ENCODE measurements at places on chromosomes 6 and 20.

DNA sequence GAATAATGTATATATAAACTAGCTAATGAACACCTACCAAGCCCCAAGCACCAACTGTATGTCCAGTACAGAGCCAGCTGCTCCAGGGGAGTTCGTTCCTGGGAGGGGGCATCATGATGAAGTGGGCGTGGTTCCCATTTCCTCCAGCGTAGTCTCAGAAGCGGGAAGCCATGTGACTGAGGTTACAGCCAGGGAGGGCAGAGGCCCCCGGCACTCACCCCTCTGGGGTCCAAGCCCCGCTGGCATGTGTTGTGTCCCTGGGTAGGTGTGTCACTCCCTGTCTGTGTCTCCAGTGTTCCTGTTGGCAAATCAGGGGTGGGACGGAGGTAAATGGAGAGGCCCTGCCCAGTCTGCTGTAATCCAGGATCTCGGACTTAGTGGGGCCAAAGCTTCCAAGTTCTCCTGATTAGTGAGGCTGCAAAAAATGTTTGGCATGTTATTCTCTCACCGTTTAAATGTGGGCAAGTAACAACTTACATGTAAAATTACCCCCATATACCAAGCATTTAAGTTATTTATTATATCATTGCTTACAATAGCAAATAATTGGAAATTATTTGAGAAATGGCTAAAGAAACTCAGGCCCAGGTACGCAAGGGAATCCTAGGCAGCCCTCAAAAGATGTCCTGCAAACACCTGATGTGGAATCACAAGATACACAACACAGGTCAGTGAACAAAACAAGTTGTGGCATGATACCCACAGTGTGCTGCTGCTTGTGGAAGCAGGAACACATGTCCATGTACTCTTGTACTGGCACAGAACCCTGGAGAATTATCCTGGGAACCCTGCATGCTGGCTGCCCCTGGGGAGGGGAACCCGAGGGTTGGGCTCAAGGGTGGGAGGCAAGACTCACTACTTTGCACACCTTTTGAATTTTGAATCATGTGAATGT is 22.2 kb downstream of the FAM110A start:
- no peak for DNase-seq

DNA sequence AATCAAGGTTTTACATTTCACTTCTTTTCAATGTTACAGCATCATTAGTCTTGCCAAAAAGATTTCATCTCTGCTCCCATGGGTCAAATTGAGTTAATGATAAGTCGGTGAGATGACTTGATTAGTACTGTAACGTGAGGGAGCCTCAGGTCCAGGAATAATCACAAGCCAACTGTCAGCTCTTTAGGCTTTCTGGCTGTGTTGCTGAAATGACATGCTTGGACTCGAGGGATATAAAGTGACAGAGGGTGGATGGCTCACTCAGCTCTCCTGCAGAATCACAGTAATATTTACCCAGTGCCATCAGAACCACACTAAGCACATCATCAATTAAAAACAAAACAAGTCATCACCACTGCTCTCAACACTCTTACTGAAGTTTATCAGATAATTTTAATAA is 196.2 kb upstream of the THEMIS start:
- DNase-seq, result no peak

- DNase-seq, result no peak
Observed at GRCh38 chr6:95819939-95820338, 195.8 kb upstream of the FUT9 start.

DNA sequence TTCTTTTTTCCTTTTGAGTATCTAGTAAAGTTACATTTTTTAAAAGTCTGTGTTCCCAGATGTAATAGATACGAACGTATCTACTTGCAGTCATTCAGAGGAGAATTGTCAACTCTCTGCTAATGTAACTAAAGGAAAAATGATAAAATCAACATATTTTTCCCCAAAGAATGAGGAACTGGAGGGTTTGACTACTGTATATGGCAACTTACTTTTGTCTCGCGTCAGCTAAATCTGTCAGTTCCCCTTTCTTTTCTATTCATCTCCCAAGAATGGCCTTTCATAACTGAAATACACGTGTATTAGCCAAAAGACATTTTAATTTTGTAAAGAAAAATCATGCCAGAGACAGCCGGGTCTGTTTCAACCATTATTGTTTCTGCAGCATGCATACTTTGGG is 5.4 kb downstream of the EYA2 start:
- no peak for DNase-seq

- no peak for DNase-seq
Observed at GRCh38 chr20:58155148-58155925, 73.1 kb downstream of the ANKRD60 start.

- DNase-seq, result no peak
Observed at GRCh38 chr20:47361057-47361915, 4.8 kb upstream of the ZMYND8 start.

- no peak for DNase-seq
Observed at GRCh38 chr20:37946946-37947345, 44.0 kb downstream of the VSTM2L start.

DNA sequence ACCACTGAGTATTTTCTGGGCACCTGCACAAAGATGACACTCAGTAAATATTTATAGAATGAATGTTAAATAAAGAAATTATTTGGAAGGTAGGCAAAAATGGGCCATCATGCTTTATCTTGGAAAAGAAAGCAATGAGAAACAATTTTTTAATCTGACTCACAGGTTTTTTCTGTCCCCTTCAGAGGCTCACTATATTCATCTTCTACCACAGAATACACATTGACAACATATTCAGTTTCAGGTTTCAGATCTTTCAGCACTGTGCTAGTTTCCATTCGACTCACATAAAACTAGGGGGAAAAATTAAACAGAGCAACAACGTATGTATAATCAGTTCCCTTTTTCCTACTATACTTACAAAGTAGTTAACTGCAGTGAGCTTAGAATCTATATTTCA is 58.3 kb downstream of the COL12A1 start:
- DNase-seq, result no peak

DNA sequence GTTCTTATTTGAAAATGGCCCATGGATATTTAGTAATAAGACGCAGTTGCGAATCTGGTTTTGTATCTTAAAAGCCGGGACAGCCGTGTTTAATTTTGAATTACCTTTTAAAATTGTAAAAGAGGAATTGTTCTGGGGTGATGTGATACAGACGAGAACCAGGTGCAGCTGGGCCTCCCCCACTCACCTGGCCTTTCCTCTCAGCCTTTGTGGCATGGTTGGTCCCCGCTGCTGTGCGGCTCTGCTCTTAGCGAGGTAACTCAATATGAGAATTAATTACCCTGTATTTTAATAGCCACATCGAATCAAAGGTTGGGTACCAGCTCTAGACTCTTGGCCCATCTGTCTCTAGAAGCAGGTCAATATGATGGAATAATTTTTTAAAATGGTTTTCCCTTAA is 56.5 kb upstream of the DACT2 start:
- DNase-seq, result no peak

DNA sequence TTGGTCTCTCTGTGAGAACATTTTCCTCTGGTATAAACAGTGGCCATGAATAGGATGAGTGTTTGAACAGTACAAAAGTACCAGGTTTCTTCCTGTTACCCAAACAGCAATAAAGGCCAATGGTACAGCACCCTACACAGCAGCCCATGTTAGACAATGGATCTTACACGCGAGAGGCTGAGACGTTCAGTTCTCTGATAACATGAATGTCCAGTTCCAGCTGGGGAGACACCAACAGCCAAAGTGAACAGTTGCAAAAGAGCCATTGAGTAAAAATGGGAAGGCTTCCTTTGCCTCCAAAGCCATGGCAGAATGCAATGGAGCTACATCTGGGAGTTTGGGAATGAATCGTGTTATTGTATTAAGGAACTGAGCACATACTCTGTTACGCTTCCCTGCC is 246.8 kb upstream of the SGK1 start:
- DNase-seq, result no peak

DNA sequence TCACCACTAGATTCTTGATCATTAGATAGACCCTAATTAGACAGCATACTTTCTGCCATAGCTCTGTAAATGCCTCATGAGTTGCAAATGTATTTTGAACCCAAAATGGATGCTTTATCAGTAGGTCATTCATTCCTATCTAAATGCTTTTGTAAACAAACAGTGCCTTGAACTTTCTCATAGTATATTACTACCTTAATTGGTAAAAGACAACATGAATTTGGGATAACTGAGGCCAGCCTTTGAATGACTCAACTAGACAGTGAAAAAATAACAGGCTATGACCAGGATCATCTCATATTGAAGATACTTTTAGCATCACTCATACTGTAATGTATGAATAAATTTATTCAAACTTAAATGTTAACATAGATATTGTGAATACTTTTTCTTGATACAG is 37.0 kb upstream of the PRL start:
- no peak for DNase-seq

- peak; percentile 18 for DNase-seq
Observed at GRCh38 chr20:47317127-47317895, 39.2 kb downstream of the ZMYND8 start.

- no peak for DNase-seq
Observed at GRCh38 chr6:52336919-52337561, 24.9 kb upstream of the PAQR8 start.

DNA sequence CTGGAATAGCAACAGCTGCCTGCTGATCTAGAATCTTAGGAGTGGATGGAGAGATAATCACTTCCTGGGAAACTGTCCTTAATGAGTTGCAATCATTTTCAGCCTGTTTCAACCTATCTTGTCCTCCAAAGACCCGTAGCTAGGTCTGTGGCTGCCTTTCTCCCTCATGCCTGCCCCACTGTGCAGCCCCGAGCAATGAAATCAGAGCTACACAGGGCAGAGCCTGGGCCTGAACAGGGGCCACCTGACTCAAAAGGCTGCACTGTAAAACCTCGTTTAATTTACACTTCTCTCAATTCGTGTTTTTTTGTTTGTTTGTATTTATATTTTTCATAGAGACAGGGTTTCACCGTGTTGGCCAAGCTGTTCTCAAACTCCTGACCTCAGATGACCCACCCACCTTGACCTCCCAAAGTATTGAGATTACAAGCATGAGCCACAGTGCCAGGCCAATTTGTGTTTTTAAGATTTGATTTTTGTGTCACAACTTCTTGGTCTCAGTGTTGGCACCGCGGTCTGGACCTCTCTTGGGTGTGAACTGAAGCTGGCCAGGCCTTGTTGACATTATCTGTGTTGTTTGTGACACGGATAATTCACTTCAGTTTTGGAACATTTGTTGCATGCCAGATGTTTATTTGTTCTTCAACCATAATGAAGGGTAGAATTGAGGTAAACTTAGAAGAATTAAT is 21.5 kb downstream of the GGTLC1 start:
- DNase-seq, result no peak

GRCh38 chr6:117399924-117400323 is 25.8 kb downstream of the ROS1 start:
- DNase-seq, result no peak

GRCh38 chr6:151310852-151311767 is 71.3 kb downstream of the AKAP12 start:
- DNase-seq, result no peak

- no peak for DNase-seq
Observed at GRCh38 chr20:57819691-57820380, 110.0 kb upstream of the PMEPA1 start.

GRCh38 chr6:157519255-157520116 is 138.5 kb downstream of the ZDHHC14 start:
- DNase-seq, result no peak

- DNase-seq, result no peak
Observed at GRCh38 chr20:56001890-56002289, 3.4 kb downstream of the CBLN4 start.

DNA sequence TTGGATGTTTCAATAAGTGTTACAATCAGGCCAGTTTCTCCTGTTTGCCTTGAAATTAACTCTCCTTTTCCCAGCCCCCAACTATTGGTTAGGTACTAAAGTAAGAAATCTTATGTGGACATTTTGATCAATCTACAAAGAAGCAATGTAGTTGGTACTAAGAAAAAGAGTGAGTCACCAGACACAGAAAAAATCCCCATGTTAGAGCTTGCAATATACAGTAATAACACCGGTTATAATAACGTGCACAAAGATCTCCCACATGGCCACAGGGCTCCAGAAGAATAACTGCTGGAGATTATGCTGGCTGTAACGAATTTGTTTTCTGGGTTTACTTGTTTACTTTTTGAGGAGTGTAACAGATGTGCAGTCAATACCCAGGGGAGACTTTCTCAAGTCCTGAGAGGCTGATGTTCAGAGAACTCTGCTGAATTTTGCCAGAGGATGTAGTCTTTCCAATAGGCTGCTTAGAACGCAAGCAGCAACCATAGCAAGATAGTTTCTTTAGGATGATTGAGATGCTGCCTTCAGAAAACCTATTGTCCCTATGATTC is 166.2 kb upstream of the SPACA1 start:
- DNase-seq, result no peak

DNA sequence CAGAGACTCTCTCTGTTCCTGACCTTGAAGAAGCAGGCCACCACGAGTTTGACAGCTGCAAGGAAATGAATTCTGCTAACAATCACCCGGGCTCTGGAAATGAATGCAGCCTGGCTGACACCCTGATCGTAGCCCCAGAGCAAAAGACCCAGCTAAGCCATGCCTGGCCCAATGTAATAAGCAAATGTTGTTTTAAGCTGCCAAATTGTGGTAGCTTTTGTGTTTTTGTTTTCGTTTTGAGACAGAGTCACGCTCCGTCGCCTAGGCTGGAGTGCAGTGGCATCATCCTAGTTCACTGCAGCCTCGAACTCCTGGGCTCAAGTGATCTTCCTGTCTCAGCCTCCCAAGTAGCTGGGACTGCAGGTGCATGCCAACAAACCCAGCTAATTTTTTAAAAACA is 3.3 kb upstream of the OXT start:
- DNase-seq, result no peak

- DNase-seq, result no peak
Observed at GRCh38 chr6:150770637-150771036, 94.9 kb upstream of the MTHFD1L start.

DNA sequence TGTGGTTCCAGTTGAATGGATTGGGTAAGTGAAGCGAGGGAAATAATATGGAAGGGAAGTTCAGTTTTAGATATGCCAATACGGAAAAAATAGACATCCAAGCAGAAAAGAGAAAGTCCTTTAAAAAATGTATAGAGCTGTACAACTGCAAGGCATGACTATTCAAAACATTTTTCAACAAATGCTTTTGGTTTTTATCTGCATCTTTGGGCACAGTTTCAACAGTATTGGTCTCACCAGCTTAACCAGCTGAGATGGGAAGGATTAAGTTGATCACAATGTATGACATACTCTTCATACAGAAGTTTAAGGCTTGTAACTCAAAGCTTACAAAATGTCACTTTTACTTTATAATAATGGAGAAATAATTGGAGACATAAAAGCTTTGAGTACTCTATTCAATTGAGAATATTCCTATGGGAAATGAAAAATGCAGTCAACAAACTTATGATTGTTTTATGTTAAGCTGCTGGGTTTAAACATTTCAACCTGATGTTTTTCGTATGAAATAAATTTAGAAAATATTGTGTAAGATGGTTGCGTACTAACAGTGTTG is 16.3 kb upstream of the UTRN start:
- no peak for DNase-seq

GRCh38 chr6:124825564-124825963 is 136.7 kb upstream of the RNF217 start:
- DNase-seq, result no peak
